Keratinocyte (primary cell): ENCODE measurements at places on chromosomes 7 and 10. TPM values are rescaled to one million over a fixed set of nuclear protein-coding genes. Genes with fewer than 3 reads are reported as not detected.

DNA sequence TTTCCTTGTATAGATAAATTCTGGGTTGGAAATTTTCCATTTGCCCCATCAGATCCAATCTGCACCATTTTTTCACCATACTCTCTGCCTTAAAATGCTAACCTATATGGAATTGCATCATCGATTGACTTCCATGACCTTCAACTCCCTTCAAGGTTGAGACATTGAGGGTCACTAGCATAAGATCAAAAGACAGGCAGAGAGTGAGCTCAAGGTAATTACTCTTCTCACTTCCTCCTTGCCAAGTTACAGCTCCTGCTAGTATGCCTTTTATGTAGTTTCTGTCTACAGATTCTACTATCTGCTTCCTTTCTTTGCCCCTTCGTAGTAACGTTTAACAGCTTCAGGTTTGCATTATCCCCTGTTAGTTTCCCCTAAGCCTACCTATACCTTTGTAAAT is 1127.7 kb upstream of the LRRTM3 start:
- DNase-seq: no peak

- no peak for DNase-seq
These were observed 101.6 kb downstream of the CYTH3 start for GRCh38 chr7:6170571-6171531.

DNA sequence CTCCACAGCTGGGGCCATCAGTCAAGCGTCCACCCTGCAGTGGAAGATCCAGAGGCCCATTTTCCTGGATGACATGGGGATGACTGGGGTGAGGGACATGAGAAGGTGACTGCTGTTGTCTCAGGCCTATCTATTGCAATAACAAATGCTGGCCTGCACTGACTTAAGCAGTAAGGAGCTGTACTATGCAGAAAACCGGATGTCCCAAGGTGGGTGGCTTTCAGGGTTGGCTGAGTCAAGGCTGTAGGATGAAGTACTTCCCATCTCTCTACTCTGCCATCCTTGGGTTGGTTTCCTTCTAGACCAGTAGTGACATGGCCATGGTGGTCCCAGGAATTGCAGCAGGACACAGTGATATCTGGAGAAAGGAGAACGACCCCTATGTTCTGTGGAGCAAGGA is 48.1 kb downstream of the NEURL1 start:
- DNase-seq: no peak

DNA sequence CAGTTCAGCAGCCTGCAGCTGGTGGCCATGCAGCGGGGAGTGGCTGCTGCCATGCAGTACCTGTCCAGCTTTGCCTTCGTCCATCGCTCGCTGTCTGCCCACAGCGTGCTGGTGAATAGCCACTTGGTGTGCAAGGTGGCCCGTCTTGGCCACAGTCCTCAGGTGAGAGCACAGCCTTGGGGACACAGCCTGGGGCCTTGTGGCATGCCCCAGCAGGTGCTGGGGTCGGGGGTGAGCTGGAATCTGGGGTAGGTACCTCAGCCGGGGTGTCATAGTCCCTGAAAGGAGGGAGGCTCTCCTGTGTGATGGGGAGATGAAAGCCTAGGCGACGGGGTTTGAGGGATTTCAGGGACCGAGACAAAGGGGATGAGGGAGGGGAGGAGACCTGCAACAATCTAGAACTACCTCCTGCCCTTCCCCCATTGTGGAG is 14.1 kb downstream of the EPHB6 start:
- DNase-seq: no peak

GRCh38 chr10:24929056-24929544 is 23.3 kb downstream of the PRTFDC1 start:
- no peak for DNase-seq

GRCh38 chr7:121352323-121352722 is 23.5 kb downstream of the WNT16 start:
- DNase-seq: no peak

DNA sequence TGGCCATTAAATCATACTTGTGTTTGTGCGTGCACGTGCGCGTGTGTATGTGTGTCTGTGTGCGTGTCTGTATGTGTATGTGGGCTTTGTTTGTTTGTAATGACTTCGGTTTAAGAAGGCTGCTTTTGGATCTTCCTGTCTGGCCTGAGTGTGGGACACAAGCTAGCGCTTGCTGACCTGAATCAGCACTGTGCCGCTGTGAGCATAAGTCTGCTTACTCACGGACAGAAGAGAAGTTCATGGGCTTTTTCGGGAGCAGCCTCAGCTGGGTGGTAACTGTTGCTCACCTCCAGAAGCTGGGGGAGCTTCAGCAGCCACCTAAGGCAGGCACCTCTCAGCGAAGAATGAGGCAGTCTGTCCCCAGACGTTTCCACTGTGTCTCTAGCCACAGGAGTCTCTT is 56.1 kb upstream of the TRUB1 start:
- no peak for DNase-seq

- no peak for DNase-seq
These were observed at the start of gene JMJD1C for GRCh38 chr10:63465293-63466143. JMJD1C (minus strand) TSS chr10:63465977; CDS start chr10:63465662, 315 bp downstream.

GRCh38 chr10:47310090-47310505 is 10.1 kb downstream of the GDF10 start:
- DNase-seq: no peak

- no peak for DNase-seq
These were observed 131.3 kb downstream of the FANK1 start for GRCh38 chr10:126027692-126028091.

DNA sequence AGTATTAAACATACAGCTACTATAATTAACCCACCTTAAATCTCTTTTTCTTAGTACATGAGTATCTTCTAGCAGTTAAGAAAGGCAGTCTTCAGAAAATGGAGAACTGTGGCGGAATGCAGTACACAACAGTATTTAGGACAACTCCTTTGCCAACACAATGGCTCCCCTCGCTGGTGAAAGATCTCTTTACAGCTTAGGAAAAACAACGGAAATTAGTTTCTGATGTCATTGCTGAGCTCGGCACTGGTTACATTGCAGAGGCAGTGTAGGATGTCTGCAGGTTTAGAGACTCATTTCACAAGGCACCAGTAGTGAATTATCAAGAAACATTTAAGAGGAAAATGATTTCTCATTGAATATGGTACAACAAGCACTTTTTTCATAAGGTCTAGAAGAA is 43.4 kb downstream of the GLRX3 start:
- DNase-seq: no peak

DNA sequence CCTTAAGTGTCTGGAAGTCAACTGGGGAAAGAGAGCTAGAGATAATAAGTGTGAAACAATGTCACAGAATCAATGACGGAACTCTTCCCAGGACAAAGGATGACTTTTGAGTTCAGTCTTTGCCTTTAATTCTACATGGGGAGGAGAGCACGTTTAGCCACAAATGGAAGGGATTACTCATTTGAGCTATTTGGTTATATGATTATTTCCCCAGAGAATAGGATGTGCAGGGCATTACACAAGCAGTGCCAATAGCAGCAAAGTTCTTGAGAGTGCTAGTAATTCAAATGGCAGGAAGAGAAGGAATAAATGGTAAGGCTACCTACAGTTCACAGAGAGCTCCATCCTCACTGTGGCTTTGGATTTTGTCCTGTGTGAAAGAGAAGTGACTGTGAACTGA is 6.0 kb downstream of the EGFR start:
- no peak for DNase-seq

Gene EIF3B
- 119 to 169 TPM (median 144 TPM) in 3 replicates for polyA plus RNA-seq
